ENCODE measurements at places on chromosomes 12 and 14.

GRCh38 chr14:85565862-85566296 lies 35.9 kb downstream of the FLRT2 start:
- DNase-seq, result no peak

DNA sequence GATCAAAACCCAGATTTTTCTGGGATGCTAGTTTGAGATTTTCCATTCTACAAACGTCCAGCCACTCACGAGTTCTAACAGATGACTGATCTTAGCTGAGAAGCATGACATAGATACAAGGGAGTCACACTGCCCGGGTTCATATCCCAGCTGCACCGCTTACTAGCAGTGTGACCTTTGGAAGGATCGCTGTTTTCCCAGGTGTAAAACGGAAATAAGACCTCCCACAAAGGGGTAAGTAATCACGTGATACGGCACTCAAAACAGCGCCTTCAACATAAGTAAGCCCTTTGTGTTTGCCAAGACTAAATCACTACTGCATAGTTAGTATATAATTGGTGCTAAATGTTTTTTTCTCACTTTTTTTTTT lies 624 bp upstream of the PWP1 start:
- no peak for DNase-seq

DNA sequence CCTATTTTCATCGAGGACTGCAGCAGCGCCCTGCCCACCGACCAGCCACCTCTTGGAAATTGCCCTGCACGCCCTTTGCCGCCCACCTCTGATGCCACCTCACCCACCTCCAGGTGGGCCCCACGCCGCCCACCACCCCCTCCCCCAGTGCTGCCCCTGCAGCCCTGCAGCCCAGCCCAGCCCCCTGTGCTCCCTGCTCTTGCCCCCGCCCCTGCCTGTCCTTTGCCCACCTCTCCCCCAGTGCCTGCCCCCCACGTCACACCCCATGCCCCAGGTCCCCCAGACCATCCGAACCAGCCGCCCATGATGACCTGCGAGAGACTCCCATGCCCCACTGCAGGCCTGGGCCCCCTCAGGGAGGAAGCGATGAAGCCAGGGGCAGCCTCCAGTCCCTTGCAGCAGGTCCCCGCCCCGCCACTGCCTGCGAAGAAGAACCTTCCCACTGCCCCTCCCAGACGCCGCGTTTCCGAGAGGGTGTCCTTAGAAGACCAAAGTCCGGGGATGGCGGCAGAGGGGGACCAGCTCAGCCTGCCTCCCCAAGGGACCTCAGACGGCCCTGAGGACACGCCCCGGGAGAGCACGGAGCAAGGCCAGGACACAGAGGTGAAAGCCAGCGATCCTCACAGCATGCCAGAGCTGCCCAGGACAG lies 96.5 kb downstream of the LGMN start:
- DNase-seq, result peak; percentile 17

GRCh38 chr14:37230551-37231194 lies 32.9 kb downstream of the MIPOL1 start:
- DNase-seq, result peak; percentile 7

DNA sequence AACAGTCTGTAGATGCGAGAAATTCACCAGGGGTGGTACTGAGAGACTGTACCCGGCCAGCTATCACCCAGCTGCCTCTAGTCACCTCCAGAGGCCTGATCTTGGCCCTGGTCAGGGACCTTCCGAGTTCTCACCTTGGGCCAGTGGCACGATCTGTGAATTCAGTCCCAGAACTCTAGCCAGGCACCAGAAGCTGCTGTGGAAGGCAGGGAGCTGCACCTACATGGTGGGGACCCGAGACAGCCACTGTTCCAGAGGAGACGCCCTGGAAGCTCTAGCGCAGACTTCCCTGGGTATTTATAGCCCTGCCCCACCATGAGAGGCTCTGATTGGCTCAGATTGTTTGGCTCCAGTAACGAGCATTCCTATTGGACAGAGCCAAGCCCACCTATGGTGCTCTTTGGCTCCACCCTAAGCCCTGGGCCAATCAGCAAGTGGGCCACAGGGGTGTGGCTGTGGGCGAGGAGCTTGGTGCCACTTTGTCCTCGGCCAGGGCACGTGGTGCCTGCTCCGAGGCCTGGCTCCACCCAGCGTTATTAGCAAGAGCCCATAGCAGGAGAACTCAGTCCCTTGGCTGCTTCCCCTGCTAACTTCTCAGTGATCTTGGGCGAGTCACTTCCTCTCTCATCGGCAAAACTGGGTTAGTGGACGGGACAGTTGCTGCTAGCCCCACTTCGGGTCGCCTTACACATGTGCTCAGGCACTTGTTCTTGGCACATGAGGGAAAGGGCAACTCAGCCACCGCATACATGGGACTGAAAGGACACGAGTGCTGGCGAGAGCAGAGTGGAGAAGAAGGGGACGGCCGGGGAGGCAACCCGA lies 89.0 kb upstream of the BCL11B start:
- DNase-seq, result no peak

DNA sequence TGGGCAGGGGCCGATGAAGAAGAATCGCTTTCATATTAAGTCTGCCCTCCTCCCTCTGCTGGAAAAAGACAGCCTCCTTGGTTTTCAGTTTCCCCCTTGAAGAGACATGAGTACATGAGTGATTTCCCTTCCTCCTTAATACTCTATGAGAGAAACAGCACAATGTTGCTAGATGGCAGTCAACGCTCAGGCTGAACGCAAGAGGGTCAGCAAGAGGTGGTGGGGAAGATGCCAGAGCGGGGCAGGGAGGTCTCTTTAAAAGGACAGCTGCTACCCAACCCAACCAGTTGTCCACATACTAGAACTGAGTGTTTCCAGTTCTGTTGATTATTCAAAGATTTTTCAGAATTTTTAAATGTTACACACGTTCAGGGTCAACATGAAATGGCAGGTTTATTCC lies 22.8 kb downstream of the CRACR2A start:
- DNase-seq, result no peak

GRCh38 chr14:92785667-92786426 lies 8.3 kb upstream of the GOLGA5 start:
- DNase-seq, result no peak

- no peak for DNase-seq
Observed at GRCh38 chr12:14853961-14854360, 10.6 kb upstream of the ART4 start.

GRCh38 chr14:98168211-98168985 lies 1103.6 kb downstream of the BCL11B start:
- no peak for DNase-seq

DNA sequence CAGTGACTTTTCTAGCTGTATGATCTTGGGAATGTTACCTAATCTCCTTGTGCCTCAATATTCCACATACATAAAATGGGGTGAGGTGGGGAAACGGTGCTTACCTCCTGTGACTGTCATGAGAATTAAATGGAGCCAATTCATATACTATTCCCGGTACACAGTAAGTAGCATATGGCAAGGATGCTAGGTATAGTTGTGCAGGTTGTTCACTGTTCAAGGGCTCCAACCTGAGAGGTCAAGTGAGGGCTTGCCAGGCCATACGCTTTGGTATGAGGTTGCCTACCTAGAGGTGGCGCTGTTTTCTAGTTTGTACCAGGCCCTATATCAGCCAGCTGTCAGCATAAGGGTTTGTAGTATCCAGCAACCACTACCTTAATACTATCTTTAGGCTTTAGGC lies 3.6 kb upstream of the BATF start:
- no peak for DNase-seq

Data from central memory CD4-positive, alpha-beta T cell (primary cell).